ENCODE measurements at places on chromosomes 6 and 20. TPM values are rescaled to one million over a fixed set of nuclear protein-coding genes. Genes with fewer than 3 reads are reported as not detected.

DNA sequence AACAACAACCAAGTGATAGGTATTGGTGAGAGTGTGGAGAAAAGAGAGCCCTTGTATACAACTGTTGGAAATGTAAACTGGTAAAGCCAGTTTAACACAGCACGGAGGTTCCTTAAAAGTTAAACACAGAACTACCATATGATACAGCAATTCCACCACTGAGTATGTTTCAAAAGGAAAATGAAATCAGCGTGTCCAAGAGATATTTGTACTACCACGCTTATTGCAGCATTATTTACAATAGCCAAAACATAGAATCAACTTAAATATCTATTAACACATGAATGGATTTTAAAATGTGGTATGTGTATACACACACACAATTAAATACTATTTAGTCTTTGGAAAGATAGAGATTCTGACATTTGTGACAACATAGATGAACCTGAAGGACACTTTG lies 1.1 kb downstream of the PTCHD4 start:
- no peak for DNase-seq

- no peak for DNase-seq
These were observed 214.5 kb downstream of the TBX18 start for GRCh38 chr6:84549917-84550316.

DNA sequence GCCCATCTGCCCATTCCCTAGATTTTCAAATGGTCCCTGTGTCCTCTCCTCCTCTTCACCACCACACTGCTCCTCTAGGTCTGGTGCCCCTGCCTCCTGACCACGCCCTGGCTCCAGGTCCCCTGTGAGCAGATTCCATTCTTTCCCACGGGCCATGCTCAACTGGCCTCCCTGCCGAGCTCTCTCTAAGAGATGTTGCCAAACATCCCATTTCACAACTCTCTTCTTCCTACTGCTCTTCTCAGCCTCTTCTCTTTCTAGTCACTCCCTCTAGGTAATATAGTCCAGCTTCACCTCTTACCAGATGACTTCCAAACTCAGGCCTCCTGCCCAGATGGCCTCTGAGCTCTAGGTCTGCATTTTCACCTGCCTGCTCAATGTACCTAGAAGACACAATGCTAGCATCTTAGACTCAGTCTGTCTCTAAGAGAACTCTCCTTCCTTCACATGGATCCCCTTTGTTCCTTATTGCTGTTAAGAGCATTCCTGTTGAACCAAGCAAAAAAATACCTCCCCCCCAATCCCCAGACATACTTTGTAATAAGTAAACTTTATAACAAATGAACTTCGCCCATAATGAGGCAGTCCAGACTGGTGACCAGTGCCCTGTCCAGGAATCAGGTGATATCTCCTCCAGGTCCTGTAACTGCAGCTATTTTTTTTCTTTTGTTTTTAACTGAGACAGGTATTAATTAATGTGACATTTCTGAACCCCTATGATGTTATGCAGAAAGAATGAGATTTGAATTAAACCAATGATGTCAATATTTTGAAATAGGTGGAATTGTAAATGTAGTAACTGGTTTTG lies 79.0 kb downstream of the LYRM4 start:
- DNase-seq: no peak

- no peak for DNase-seq
These were observed 158.1 kb upstream of the RPS6KA2 start for GRCh38 chr6:166785131-166785530.

DNA sequence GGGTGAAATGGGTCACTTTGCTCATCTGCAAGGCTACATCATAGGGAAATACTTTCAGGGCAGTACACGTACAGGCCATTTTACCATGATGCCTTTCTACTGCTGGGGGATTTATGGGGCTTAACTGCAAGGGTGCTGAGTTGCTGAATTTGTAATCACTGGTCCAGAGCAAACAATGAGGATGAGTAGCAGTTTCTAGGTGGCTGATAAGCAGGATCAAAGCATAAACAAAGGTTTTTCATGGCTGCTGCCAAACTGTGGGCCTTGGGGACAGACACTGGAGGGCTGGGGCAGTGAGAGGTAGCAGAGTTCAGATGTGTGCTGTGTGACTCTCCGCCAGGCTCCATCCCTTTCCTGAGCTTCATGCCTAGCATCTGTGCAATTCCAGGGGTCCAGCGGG lies 68.3 kb downstream of the CNBD2 start:
- DNase-seq: peak; percentile 4

GRCh38 chr6:109299776-109300564 lies 82.3 kb downstream of the CD164 start:
- no peak for DNase-seq

LAMA2 gene
- 172 TPM for total RNA-seq

DNA sequence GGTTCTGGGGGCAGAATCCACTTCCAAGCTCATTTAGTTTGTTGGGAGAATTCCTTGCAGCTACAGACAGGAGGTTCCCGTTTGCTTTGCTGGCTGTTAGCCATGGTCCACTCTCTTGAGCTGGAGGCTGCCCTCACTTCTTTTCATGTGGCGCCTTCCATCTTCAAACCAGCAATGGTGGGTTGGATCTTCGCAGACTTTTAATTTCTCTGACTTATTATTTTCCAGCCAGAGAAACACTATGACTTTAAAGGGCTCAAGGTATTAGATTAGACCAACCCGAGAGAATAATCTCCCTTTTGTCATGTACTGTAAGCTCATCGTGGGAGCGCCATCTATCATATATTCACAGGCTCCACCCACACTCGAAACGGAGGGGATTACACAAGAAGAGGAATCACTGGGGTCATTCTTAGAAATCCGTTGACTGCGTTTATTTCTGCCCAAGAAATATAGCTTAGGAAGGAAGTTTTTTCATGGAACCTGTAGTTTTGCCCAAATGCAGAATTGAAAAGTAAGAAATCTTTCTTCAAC lies 38.9 kb downstream of the SAMD5 start:
- no peak for DNase-seq

GRCh38 chr6:153503810-153504209 lies 372.7 kb upstream of the RGS17 start:
- no peak for DNase-seq

DNA sequence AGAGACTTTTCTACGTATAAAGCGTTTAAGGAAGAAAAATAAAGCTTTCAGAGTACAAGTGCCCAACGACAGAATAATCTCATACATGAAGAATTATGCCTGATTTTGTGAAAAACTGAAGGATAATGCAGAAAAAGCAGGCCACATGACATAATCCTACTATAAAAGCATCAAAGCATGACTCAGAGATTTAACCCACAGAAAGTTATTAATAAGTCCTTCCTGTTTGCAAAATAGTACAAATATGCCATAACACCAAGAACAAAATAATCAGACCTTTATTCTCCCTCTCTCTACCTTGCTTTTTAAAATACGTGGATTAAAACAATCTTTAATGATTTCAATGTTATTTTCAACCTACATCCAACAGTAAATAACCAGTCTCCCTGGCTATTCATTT lies 118.6 kb upstream of the BCLAF1 start:
- no peak for DNase-seq

BNIP5 gene
- 0.06 TPM for total RNA-seq

DOK5 gene
- 19.1 TPM for total RNA-seq

DNA sequence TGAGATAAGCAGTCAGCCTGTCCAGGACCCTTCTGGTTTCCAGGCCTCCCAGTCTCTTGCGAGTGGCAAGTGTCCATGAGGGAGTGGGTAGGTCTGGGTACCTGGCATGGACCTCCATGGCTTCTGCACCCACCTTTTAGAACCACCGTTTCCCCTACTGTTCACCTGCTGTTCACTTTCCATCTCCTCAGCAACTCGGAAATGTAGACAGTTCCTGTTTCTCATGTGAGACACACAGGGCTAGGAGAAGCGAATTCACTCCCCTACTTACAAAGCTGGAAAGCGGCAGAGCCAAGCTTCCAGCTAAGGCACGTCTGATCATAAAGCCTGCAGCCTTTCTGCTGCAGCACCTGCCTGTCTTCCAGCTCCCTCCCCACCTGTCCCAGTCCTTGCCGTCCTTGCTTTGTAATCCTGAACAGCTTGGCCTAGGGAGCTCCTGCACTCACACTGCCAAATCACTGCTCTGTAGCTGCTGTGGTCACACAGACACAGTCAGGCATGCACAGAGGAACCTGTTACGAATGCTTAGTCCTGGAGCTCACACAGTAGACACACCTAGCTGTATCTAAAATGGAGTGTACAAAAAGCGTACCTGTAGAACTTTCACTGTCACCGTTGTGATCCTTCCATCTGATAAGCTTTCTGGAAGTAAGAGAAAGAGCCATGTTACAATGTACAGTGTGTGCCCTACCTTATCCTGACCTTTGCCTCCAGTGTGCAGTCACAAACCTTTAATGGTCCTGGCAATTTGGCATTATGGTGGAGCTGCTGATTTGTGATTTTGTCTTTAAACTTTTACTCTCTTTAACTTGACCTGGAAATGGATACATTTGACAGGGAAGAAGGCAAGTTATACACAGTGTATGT lies 294.1 kb downstream of the NRN1 start:
- peak; percentile 60 for DNase-seq

MOXD1 gene
- total RNA-seq: 21.3 TPM

SLC17A9 gene
- 0.69 TPM for total RNA-seq

SLC24A3 gene
- total RNA-seq: 30.7 TPM

- no peak for DNase-seq
These were observed 5.2 kb downstream of the SLC35D3 start for GRCh38 chr6:136927292-136927691.

GRCh38 chr20:63421913-63422312 lies 50.5 kb downstream of the KCNQ2 start:
- no peak for DNase-seq

DNA sequence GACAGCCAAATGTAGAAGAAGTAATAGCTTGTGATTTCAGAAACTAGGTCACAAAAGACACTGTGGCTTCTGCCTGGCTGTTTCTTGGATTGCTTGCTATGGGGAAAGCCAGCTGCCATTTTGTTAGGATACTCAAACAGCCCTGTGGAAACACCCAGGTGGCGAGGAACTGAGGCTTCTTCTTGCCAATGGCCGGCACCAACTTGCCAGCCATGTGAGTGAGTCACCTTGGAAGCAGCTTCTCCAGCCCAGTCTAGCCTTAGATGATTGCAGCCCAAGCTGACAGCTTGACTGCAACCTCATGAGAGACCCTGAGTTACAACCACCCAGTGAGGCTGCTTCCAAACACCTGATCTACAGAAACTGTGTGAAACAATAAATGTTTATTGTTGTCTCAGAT lies 11.9 kb upstream of the KIAA1755 start:
- DNase-seq: no peak

GRCh38 chr6:44223319-44224028 lies at the start of gene SLC29A1:
SLC29A1 (plus strand) TSS chr6:44223595; CDS start chr6:44227314, 3,719 bp downstream.
- DNase-seq: peak; percentile 89

DNA sequence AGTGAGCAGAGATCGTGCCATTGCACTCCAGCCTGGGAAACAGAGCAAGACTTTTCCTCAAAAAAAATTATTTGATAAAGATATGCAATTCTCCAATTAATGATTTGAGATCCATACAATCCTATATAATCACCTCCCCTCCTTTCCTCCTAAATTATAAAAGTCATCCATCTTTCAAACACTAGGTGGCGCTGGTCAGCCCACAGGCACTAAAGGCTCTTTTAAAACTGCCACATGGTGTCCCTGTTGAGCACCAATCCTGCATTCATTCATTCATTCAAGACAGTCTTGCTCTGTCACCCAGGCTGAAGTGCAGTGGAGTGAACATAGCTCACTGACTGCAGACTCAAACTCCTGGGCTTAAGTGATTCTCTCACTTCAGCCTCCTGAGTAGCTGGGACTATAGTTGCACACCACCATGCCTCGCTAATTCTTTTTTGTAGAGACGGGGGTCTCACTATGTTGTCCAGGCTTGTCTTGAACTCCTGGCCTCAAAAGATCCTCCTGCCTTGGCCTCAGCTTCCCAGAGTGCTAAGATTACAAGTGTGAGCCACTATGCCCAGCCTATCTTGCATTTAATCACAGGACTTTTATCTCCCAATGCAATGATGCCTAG lies 58.7 kb upstream of the SLC2A12 start:
- DNase-seq: peak; percentile 21

GRCh38 chr6:39003072-39003471 lies 45.5 kb upstream of the GLP1R start:
- no peak for DNase-seq

C6orf15 gene
- not detected for total RNA-seq

DNA sequence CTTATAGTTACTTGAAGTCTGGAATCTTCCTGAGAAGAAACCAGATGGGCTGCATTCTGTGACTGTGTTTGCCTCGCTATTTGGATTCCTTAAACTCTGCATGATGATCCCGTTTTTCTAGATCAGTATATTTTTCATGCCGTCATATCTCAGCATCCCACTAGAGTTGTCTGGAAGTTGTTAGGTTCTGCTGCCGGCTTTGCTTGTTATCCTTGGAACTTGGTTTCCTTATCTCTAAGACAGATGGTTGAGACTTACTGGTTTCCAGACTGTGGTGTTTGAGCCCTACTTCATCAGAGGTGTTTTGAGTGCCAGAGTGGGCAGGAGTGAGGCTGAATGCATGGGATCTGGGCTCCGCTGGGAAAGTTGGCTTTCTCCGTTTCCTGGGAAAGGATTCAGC lies 50.3 kb downstream of the CDS2 start:
- peak; percentile 50 for DNase-seq

DNA sequence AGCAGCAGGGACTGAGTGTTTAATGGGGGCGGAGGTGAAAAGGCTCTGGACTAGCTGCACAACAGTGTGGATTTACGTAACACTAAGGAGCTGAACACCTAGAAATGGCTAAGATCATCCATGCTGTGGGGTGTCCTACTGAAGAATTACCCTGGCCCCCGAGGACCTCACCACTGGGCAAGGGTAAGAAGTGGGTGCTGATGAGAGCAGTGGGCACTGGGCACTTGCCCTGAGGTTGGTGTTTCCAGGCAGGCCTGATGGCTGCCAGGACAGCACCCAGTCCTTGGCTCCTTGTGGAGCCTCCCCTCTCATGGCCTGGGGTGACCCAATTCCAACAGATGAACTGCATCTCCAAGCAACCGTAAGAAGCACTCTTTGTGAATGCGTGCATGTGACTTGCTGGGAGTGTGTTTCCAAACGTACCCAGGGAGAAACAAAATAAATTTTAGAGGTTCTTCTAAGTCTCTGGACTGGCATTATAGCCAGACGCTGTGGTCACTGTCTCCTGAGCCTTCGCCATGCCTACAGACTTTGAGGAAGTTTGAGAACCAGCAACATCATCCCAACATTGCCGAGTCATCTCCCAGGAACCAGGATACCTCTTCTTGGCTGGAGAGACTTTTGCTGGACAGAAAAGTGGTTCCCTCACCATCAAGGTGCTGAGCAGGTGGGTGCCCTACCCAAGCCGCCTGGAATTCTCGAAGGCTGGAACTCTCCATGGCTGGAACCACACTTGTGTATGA lies 245.9 kb downstream of the ERMARD start:
- no peak for DNase-seq

GRCh38 chr6:158996856-158997255 lies 3.1 kb downstream of the RSPH3 start:
- DNase-seq: no peak

ARMC12 gene
- total RNA-seq: 0.40 TPM

Data from spinal cord (tissue), 10 donors.